ENCODE measurements at places on chromosomes 12 and 14.

DNA sequence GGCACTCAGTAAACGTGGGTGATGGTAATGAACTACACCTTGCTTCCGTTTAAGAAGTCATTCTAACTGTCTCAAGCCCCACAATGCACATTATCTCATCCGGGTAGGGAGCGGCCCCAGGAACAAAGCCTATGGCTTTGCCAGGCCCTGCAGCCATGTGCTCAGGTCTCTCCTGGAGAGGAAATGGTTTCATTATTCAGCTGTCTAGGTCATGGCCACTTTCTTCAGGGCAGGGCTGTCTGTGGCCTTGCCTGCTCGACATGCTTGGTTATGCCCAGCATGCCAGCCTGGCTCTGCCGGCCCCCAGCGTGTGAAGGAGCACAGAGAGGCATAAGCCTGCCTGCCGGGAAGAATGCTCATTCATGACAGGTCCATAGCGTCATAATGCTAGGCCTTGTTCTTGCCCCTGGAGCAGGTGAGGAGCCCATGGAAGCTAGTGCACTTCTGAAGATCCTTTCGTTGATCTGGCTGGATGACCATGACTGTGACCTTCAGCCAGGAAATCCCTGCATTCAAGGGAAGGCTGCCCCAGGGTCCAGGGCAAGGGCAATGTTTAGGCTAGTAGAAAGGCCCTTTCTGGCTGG, 26.3 kb upstream of the FOS start:
- no peak for DNase-seq

- DNase-seq = no peak
These were observed 158.5 kb downstream of the PRKCH start for GRCh38 chr14:61479746-61480502.

DNA sequence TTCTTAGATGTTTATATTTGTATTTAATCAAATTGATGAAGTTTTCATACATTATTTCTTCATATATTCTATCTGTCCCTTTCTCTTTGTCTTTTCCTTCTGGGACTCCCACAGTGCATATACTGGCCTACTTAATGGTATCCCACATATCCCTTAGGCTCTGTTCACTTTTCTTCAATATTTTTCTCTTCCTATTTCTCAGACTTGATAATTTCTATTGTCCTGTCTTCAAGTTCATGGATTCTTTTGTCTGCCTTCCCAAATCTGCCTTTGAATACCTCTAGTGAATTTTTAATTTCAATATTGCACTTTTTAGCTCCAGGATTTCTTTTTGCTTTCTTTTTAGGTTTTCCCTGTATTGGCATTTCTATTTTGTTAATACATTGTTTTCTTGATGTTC, 33.4 kb downstream of the IFT81 start:
- DNase-seq = no peak

DNA sequence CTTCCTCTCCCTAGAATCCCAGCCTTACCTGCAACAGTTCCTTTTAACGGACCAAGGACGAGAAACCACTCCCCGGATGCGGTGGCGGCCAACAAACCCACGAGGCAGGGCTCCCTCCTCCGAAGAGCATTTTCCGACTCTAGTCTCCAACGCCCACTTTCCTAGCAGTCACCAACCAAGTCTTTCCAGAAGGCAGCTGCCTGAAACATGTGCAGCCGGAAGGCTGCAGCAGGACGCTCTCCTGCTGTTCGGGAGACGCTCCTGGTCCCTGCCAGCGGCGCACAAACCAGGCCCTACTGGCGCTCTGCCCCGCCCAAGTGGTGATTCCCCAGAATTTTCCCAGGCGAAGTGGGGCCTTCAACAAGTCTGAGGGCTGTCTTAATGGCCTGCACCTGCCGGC, 21.1 kb upstream of the ADAM20 start:
- DNase-seq = no peak

GRCh38 chr14:51527073-51527472, 124.6 kb upstream of the FRMD6 start:
- no peak for DNase-seq

DNA sequence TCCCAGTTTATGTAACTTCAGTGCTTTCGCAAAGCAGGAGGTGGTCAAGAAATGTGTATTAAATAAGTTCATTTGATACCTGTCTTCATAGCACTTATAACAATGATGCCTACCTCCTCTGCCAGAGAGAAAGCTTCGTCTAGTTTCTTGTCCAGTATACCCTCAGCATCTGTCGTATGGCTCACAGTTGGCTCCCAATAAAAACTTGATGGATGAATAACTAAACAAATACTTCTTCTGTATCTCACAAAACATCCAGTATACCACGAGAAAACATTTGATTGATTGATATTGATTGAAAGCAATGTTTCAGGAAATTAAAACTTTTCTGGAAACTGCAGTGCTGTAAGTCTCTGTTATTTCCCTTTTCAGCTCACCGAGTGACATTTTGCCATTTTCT, 26.9 kb upstream of the PTGDR start:
- no peak for DNase-seq

- no peak for DNase-seq
These were observed 910 bp upstream of the NOPCHAP1 start for GRCh38 chr12:104985206-104985605.

GRCh38 chr12:50394469-50395029, 1.9 kb downstream of the FAM186A start:
- no peak for DNase-seq

GRCh38 chr12:14191612-14192011, 173.9 kb upstream of the ATF7IP start:
- DNase-seq = no peak

- no peak for DNase-seq
These were observed 88.0 kb downstream of the ANO6 start for GRCh38 chr12:45303945-45304344.
